ENCODE measurements at places on chromosomes 3 and 15.

GRCh38 chr15:98653686-98654085 is 5.3 kb downstream of the IGF1R start:
- no peak for DNase-seq

DNA sequence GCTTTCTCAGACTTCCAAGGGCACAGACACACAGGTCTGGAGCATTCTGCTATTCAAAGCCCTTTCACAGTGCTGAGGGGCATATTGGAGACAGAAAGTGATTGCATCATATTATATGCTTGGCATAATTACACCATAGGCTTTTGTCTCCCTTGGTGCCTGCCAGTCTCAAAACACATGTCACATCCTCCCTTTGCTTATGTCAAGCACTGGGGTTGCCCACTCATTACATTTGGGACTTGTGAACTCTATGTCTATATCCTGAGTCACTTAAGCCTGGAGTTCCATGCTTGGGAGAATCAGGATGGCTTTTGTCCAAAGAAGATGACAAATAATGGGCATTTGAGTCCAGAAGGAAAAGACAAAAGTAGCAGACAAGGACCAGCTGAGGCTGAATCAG is 12.3 kb upstream of the PDZRN3 start:
- DNase-seq: peak; percentile 60

- DNase-seq: peak; percentile 79
Observed at GRCh38 chr3:13495921-13496723, 16.0 kb downstream of the HDAC11 start.

DNA sequence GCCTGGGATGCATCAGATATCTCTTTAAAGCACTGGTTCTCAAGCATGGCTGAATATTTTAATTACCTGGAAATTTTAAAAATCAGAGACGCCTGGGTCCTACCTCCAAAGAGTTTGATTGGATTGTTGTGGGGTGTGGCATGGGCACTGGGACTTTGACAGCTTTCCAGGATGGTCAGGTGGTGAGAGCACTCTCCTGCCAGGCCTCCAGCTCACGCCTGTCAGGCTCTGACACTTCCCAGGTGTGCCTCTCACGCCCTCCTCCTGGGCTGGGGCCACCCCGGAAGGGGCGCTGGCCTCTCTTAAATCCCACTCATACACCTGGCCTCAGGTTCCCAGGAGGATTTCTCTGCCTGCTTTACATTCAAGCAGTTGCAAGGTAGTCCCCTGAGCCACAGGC is 48.5 kb downstream of the AMOTL2 start:
- DNase-seq: no peak

DNA sequence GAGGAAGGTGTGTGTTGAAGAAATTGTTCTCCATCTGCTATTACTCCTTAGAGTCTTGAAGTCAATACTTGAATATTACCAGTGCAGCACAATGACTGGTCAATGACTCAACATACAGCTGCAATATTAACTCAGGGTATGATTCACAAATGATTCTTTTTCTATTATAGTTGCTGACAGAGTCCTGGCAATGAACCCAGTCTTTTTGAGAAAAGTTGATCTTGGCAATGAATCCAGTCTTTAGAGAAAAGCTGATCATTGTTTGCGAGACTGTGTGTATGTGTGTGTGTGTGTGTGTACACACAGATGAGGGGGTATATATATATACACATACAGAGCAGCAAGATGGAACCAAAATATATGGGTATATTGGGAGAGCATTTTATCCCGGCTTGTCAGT is 315.1 kb downstream of the ZNF385D start:
- DNase-seq: peak; percentile 94

DNA sequence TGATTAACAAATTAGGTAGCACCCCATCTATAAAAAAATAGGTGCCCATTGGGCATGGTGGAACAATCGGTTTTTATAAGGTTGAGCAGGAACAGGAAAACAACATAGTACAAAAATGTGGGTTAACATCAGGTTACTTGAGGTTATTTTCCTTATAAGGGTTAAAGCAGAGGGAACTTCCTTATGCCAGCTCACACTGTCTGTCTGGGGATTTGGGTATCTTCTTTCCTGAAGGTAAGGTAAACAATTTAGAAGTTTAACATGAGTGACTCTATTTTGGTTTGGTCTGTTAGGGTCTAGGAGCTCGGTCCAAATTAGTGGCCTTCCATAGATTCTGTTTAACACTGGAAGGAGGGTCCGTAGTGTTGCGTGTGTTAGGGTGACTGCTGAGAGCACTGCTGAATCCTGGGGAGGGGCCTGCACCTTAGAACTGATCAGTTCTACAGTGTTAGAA is 14.7 kb downstream of the CHD2 start:
- DNase-seq: no peak

DNA sequence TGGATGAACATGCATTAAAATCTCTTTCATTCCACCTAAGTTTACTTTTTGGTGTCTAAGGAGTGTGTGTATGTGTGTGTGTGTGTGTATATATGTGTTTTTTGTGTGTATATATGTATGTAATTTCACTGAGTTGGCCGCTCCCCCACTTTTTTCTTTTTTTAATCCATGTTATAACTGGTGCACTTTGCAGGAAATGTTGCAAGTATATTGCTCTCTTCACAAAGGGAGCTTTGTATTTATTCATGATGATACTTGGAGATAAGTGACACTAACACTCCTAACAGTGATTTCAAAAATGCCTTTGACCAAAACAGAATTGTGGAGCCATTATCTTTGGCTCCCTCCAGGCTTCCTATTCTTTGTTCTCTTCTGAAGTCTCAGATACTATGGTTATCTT is 95.8 kb downstream of the FNDC3B start:
- DNase-seq: no peak

GRCh38 chr15:80127911-80128310 is 24.9 kb upstream of the FAH start:
- DNase-seq: peak; percentile 1

GRCh38 chr15:33322091-33322490 is 11.3 kb downstream of the RYR3 start:
- DNase-seq: no peak

DNA sequence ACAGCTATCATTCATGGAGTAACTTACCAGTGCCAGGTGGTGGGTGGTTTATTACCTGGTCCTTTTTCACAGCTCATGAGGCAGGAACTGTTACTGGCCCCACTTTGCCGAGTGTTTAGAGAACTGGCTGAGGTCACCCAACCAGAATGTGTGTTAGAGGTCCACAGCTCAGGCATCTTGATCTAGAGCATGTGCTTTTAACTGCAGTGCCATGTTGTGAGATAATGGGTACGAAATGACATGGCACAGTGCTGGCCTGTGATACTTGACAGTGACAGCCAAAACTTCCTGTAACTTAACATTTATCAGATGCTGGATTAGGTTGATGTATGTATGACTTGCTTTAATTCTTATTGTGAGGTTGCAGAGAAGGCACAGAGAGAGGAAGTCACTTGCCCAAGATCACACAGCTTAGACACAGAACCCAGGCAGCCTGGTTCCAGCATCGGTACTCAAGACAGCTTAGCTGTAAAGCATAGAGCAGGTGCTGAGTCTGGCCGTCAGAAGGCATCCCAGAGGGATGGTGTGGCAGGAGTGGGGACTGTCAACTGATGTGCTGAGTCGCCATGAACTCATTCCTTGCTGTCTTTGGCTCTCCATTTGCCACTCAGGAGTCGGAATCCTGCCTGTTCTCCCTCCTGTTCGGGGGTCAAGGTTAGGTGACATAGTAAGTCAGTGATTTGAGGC is 9.6 kb downstream of the MCM2 start:
- no peak for DNase-seq

DNA sequence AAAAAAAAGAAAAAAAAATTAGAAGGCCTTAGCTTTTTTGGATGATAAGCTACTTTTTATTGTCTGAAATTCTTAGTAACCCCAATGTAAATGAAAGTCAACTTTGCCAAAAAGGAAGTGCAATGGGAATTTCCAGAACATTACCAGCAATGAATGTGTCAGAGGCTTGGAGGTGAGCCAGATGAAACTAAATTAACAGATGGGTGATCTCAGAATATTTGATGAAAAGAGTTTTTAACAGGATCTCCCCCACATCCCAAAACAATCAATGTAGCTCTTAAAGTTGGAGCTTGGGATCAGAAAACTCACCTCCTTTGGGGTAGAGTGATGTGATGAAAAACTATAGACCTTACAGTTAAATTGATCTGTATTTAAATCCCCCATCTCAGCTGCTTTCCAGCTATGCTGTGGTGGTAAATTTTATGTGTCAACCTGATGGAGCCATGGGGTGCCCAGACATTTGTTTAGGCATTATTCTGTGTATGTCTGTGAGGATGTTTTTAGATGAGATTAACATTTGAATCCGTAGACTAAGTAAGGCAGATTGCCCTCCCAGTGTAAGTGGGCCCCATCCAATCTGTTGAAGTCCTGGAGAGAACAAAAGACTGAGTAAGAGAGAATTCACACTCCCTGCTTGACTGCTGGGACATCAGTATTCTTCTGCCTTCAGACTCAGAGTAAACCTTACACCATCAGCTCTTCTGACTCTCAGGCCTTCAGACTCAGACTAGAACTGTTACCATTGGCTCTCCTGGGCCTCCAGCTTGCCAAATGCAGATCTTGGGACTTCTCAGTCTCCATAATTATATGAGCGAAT is 84.3 kb upstream of the TNFSF10 start:
- peak; percentile 49 for DNase-seq

DNA sequence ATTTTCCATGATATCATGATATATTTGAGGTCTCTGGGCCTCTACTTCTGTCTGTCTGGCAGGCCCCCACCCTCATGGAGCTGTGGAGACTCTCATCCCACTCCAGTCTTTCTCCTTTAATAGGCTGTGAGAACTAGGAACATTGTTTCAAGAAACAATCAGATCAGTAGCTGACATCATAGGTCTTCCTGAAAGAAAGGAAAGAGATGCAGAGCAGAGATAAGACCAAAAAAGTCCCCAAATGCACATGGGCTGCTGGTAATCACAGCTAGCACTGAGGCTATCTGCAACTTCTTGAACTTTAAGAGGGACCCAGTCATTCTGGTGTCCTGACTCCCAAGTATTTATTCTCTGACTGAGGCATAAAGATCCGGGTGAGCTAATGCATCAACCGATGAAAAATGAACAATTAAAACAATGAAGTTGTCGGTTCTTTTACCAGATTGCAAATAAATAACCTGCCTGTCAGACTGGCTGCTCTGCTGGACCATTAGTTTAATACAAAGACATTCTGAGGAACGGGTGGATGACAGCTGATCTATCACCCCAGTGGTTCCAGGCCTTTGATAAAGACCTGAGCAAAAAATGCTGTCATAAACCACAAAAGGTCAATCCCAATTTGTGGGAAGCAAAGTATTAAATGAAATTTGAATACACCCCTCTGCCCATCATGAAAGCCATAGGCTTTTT is 780.8 kb upstream of the GOLIM4 start:
- no peak for DNase-seq

- no peak for DNase-seq
Observed at GRCh38 chr3:170049146-170050000, 11.6 kb downstream of the GPR160 start.

DNA sequence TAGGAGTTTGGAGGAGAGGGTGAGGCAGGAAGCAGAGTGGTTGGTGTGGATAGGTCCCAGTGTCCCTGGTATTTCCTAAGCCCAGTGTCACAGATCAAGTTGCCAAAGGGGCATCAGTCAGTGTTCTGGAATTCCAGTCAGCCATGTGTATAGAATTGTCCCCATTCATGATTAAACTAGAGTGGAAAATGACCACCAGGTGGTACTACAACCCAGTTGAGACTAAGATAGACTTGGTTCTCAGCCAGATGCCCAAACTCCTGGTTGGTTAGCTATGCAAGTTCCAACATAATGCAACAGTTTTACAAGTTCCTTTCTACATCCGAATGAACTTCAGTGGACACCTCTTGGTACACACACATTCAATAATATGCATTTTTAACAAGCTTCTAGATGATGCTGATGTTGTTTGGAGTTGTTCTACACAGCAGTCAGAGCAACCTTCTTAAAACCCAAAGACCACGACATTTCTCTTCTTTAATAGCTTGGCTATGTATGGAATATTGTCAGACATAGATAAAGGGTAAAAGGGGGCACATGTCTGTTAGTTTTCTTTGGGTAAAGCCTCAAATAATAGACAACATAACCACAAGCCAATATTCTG is 8.4 kb upstream of the ATR start:
- DNase-seq: peak; percentile 83

GRCh38 chr3:45037720-45038455 is 11.8 kb downstream of the CLEC3B start:
- peak; percentile 91 for DNase-seq

- DNase-seq: no peak
Observed at GRCh38 chr3:13668136-13668535, 119.2 kb downstream of the FBLN2 start.

DNA sequence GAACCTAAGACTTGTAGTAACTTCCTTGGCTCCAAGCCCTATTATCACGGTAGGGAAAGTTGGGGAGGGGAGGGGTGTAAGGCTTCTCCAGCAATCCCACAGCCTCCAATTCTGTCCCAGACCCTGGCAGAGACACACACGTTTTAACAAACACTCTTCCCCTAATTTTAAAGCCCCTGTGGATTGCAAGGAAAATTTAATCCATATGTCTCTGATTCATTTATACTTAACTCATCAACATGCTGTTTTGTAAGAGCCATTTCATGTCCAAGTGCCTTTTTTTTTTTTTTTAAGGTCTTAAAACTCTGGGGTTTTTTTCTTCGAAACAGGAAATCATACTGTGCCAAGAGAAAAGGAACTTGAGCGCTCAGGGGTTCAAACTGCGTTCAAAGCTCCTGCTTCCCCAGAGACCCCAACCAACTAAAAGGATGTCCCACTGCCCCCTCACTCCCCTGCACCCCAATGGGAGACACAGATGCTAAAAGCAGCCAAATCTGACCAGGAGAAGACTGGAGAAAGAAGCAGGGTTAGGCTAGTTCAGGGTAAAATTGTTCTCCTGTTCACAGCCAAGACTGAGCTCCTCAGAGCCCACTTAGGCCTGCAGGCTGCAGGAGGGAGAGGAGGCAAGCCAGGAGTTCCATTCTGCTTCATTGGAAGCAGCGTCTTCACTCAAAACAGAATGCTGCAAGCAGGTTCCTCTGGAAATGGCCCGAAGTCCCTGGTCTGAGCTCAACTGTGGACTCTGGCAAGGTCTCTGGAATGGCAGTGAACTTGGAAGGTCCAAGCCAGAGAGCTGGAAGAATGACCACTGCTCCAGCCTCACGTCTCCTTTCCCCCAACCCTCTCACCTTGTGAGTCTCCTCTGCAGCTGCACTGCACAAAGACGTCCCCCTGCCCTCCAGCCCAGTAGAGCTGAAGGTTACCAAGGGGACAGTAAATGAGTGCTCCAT is 172.5 kb downstream of the NTRK3 start:
- no peak for DNase-seq

GRCh38 chr15:93102211-93102610 is 13.2 kb upstream of the RGMA start:
- DNase-seq: no peak

DNA sequence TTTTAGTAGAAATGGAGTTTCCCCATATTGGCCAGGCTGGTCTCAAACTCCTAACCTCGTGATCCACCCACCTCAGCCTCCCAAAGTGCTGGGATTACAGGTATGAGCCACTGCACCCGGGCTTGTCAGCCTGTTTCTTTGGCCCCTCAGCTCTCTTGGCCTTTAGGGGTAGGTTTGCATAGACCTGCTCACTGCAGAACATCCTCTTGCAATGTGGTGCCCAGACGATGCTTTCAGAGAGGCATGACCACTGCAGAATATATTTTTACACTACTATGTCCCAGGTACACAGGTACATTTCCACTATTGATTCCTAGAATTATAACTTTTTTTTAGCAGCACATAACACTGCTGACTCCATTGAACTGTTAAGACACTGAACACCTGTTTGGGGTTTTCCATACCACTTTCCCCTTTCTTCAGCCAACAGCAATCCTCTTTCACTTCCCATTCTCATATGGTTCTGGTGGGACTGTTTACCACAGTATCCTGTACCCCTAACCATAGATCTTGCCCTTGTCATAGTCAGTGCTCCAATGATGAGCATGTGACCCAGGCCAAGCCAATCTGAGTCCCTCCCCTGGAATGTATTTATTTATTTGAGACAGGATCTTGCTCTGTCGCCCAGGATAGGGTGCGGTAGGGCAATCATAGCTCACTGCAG is 21.1 kb downstream of the CCDC32 start:
- no peak for DNase-seq

Data from HFFc6 (cell line).